NCI-H524 (cell line): ENCODE measurements at places on chromosomes 1 and 21.

DNA sequence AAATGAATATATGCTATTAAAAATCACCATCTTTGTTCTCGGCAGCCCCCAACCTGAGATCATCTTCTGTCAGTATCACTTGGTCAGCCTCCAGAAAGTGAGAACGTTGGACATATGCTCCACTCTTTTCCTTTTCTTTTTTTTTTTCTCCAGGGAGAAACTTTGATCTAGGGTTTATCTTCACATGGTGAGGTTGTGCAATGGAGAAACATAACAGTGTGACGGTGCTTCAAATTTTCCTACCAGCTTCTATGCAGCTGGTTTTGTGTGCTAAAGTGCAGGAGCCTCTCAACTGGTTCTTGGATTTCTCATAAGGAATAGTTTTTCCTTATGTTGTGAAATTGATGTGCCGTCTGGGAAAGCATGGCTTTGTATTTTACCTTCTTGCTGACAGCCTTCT, 1202.9 kb downstream of the NCAM2 start:
- DNase-seq: no peak

DNA sequence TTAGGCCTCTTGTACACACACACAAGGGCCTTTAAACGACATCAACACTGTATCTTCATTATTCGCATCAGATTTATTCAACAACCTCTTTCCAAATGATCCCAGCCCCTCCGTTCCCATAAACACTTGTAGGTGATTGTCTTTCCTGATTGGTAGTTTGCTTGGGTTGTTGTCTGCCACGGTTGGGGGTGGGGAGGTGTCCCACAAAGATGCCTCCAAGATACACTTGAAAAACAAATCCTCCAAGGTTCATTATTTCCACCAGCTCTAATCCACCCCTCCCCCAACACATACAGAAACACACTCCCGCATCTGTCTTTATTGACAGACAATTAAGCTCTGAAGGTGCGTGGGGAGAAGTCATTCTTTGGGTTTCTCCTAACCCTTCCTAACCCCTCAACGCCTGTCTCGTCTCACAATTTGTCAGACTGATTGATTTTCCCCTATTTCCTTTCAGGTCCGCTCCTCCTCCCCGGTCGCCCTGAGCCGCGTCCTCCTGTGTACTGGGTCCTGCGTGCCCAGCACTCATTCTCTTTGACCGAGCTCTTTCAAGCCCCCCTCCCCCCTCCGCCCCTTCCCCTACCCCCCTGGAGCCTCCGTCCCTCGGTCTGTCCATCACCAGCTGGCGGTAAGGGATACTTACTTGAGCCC, 1.4 kb downstream of the WDR26 start:
- DNase-seq: peak; percentile 38

DNA sequence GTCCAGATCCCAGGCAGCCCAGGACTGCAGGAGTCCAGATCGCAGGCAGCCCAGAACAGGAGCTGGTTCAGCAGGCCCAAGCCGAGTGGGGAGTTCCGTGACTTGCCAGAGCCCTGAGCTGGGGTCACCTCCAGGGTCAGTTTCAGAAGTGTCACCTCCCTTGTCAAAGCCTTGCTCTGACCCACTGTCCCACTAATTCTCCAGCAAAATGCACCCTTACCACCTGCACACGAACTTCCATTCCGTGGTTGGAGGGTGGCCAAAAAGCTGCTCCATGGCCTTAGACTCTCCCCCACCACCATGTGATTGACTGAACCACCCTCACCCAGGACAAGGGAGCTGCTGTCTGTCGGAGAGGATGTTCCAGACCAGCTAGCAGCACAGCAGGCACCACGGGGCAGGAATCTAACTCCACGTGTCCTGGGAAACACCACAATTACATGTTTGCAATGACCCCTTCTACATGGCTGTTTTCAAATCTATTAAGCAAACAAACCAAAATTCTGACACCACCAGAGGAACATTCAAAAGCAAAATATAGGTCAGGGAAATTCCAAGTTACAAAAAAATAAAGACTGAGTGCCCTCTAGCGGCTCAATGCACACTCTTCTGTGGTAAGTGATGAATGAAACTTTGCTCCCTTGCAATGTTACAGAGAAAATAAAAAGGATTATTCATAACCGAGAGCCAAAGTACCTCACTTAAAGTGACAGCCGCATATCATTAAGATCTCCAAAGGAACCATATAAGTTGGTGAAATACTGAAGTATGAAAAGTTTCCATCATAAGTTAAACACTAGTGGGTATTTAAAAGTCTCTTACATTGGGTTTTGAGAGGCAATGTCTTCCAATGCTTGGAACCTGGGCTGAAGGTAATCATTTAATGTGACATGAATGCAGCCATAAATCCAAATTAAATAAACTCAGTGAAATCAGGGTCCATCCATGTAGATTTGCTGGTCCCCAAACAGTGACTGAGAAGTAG, 76.3 kb downstream of the NPHP4 start:
- DNase-seq: no peak

DNA sequence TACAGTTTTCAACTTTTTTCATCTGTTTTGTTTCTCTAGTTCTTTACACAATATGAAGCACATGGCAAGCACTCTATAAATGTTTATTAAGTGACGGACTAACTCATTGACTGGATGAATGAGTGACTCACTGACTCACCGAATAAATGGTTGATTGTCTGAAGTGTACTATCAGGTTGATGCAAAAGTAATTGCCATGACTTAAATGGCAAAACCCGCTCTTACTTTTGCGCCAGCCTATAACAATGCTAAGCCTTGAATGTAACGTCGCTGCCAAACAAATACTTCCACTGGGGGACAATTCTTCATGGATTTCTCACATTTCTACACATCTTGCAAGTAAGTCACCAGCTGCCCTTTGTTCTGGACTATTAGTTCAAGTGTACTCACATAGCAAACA, 109.0 kb upstream of the KCTD3 start:
- no peak for DNase-seq

- no peak for DNase-seq
Observed at GRCh38 chr1:48080331-48081255, 83.4 kb upstream of the TRABD2B start.

DNA sequence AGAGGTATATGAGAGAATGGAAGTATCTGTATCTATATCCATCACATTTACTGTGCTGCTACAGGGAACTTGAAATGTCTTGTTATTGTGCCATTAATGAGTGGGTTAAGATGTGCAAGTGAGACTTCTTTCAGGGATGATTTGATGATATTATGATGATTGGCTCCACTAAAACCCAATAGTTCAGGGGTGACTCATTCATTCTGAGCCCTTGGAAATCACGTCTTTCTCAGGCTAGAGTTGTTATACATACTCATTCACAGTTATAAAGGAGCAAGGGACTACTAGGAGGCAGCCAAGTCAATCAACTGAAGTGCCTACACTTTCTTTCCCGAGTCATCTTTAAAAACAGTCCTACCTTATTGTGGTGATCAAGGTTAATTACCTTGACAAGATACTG, 1109.8 kb upstream of the B3GALT2 start:
- no peak for DNase-seq

DNA sequence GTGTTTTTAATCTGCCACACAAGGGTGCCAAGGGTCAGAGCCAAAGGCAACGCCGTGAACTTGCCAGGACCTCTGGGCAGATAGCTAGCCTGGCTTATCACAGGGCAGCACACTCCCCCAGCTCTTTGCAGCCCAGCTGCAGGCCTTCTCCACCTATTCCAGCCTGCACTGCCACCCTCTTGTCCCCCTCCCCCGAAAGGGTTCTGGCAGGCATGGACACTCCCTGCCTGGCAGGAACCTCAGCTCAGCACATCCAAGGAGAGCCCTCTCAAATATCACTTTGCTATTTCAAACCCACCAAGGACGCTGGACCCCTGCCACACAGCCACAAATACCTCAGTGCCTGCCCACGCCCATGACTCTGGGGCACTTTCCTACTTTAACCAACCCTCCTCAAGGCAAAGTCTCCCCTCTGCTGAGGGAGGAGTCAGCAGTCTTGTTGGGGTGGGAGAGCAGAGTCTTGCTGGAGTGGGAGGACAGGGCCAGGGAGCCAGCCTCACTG, 9.1 kb downstream of the SSBP3 start:
- DNase-seq: no peak

DNA sequence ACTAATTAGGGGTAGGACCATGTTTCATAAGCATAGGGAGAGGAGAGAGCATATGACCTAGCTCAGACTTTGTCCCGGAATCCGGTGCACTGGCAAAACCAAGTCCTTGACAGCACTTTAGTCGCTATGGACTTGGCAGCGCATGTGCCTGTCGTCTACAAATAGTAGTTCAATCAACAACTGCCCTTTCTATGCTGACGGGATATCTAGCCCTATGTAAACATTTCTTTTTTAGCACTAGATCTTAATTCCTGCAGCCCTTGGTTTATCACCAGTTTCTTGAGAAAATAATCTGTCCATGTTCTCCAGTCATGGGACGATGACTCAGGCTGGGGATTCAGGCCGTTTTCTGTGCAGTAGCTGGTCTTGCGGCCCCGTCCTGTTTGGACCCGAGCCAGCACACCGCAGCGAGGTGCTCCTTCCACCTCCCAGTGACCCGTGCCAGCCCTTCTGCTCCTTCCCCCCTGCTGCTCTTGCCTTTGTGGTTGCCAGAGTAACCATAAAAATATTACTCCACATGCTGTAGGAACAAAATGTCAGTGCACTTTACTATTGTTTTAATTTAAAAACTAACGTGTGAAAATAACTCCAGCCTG, 8.6 kb upstream of the MT1HL1 start:
- peak; percentile 29 for DNase-seq

GRCh38 chr21:46096596-46097335, 1.1 kb upstream of the COL6A2 start:
- DNase-seq: no peak

- no peak for DNase-seq
Observed at GRCh38 chr1:112712191-112712590, 2.9 kb downstream of the PPM1J start.

DNA sequence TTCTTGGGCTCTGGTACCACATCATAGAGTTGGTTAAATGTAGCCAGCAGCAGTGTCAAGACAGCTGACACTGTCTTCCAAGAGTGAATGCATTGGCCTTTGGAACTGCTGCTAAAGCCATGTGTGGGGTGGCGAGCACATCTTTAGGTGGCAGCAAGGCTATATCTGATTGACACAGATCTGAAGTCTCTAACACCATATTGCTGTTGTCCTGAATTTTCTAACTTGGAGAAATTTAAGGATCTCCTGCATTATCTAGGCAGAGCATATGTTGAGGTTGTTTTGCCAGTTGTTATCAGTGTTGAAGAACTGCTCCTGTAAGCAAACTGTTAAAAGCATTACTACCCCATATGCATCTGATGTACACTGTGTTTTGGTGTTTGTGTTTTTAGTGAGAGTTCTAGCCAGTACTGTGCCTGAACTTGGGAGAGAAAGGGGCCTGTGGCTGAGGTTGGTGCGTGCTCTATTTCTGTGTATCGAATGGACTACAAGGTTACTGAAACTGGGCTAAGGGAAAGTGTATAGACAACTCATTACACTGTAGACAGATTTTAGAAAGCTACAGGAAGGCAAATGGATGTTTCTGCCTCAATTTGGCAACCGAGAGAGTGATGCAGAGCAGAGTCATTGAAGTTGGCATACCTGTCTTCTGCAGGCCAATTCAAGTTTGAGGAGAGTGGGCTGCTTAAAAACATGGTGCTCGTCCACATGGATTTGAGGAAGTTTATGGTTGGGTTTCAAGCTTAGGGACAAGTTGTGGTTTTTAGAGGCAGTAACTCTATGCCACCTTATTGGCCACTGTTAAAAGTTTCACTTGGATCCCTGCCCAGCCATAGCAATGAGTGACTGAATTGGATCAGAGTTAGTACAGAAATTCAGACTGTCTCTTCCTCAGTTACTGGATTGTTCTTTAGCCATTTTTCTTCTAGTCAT, 16.9 kb downstream of the DYRK3 start:
- no peak for DNase-seq

- no peak for DNase-seq
Observed at GRCh38 chr1:72586023-72586685, 303.8 kb upstream of the NEGR1 start.

GRCh38 chr1:193631306-193631705, 444.9 kb upstream of the B3GALT2 start:
- no peak for DNase-seq
